Astrocyte of the cerebellum (primary cell): ENCODE measurements at places on chromosomes 6 and 20.

- DNase-seq, result no peak
Observed at GRCh38 chr20:14815340-14815739, 477.9 kb upstream of the FLRT3 start.

GRCh38 chr6:127051571-127052260, 66.8 kb upstream of the RSPO3 start:
- peak; percentile 81 for DNase-seq

- peak; percentile 66 for DNase-seq
Observed at GRCh38 chr6:50816115-50816675, 2.5 kb upstream of the TFAP2B start.

GRCh38 chr6:23111984-23112383, 542.6 kb downstream of the HDGFL1 start:
- no peak for DNase-seq

DNA sequence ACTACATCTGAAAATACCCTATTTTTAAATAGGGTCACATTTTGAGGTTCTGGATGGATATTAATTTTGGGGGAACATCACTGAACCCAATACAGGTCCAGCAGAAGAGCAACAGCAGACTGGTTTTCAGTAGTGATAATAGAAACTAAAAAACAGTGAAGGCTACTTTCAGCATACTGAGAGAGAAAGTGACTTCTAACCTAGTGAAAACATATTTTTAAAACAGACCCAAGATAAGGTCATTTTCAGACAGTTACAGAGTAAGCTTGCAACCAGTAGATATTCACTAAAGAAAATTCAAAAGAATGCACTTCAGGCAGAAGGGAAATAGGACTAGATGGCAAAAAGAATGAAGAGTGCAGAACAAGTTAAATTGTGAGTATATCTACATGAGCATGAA, 42.0 kb upstream of the TMEM244 start:
- DNase-seq, result no peak

DNA sequence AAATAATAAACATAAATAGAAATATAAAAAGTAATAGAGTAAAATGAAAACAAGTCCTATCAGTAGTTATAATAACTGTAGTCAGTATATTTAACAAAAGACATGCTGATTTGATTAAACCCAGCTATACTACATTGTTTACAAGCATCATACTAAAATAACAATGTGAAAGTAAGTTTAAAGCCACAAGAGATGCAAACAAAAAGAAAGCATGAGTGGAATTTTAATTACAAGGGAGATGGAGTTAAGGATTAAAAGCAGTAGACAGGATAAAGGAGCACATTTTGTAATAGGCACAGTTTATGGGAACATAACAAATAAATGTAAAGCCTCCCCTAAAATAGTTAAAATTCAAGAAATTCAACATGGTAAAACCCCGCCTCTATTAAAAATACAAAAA, 41.5 kb downstream of the SENP6 start:
- peak; percentile 13 for DNase-seq

- no peak for DNase-seq
Observed at GRCh38 chr6:4446982-4447381, 311.6 kb upstream of the ECI2 start.

- DNase-seq, result no peak
Observed at GRCh38 chr20:58627212-58628072, 23.6 kb upstream of the STX16 start.

DNA sequence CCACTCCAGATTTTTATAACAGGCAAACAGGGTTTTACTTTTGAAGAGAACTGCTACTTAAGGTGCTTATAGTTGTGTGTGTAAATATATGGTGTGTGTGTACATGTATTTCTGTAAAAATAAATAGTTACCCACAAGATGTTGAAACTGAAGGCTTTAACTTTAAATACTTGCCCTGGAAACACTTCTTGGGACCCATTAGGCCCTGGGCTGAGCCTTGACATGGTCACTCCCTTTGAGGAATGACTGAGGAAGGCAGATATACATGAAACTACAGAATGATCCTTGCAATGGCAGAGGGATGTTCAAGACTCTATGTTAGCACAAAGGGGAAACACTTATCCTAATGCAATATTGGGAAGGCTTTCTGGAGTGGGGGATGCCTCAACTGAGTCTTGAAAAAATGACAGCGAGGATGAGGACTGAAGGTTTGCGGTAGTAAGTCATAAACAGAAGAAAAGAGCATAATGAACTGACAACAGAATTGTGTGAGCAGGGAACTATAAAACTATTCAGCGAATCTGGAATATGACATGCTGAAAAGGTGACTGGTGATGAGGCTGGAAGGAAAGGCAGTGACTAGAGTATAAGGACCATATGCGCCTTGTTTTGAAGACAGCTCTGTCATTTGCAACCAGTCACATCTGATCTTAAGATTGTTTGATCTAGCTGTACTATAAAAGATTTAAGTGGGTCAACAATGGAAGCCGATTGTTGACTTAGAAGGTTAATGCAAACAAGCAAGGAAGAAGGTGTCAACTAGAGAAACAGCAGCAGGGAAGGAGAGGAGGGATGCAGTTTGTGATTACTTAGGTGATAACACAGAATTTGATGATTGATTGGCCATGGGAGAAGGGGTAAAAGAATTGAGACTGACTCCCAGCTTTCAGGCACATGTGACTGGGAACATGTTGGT, 64.4 kb upstream of the COL21A1 start:
- DNase-seq, result no peak

DNA sequence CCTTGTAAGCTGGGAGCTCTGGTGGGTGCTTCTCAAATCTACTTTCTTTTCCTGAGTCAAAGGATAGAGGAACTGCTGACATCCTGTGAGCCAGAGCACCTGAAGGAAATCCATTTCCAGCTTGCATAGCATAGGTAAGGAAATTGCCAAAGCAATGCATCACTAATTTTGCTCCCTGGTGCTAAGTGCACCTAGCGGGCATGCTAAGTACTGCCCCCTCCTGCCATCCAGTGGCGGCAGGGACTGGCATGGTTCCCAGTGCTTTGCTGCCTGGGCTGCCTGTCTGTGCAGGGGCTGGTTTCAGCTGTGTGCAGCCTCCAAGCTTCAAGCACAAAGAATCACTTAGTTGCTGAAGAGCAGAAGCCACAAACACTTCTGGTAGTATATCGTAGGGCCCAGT, 63.9 kb downstream of the FARS2 start:
- DNase-seq, result no peak

GRCh38 chr6:70142034-70142433, 160.8 kb downstream of the COL9A1 start:
- no peak for DNase-seq

DNA sequence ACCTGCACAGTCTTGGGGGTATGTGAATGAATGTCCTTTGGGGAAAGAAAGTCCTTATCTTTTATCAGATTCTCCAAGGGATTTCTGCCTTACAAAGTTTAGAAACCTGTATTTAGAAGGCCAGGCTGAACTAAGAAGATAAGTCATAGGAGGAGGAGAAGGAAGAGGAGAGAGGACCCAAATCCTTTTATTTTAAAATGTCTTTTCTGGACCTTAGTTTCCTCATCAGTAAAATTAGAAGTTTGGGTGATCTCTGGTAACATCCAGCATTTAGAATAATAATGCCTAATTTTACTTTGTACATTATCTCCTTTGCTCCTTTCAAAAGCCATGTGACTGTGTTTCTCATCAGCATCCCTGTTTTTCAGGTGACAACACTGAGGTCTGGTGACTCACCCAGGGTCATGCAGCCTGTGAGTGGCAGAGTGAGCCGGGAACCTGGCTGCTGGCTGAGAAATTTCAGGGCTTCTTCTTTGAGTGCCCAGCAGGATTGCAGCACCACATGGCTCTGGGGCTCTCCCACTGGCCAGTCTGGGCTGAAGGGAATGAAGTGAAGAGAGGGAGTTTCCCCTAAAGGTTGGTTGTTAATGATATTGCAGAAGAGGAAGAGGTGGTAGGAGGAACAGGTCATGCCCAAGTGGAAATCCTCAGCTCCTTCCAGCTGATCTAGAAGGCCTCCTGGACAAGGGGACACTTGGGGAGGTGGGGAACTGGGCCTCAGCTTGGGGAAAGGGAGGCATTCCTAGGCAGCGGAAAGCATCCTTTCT, 34.0 kb downstream of the VEGFA start:
- DNase-seq, result no peak

GRCh38 chr6:81265106-81265505, 487.4 kb downstream of the TENT5A start:
- no peak for DNase-seq

- no peak for DNase-seq
Observed at GRCh38 chr20:53581444-53582250, 12.0 kb downstream of the ZNF217 start.

- no peak for DNase-seq
Observed at GRCh38 chr6:85163156-85164080, 286.5 kb upstream of the NT5E start.
